ENCODE measurements at places on chromosomes 3 and 15.

- DNase-seq, result no peak
Measured at GRCh38 chr3:60759439-60759838, 491.8 kb downstream of the FHIT start.

DNA sequence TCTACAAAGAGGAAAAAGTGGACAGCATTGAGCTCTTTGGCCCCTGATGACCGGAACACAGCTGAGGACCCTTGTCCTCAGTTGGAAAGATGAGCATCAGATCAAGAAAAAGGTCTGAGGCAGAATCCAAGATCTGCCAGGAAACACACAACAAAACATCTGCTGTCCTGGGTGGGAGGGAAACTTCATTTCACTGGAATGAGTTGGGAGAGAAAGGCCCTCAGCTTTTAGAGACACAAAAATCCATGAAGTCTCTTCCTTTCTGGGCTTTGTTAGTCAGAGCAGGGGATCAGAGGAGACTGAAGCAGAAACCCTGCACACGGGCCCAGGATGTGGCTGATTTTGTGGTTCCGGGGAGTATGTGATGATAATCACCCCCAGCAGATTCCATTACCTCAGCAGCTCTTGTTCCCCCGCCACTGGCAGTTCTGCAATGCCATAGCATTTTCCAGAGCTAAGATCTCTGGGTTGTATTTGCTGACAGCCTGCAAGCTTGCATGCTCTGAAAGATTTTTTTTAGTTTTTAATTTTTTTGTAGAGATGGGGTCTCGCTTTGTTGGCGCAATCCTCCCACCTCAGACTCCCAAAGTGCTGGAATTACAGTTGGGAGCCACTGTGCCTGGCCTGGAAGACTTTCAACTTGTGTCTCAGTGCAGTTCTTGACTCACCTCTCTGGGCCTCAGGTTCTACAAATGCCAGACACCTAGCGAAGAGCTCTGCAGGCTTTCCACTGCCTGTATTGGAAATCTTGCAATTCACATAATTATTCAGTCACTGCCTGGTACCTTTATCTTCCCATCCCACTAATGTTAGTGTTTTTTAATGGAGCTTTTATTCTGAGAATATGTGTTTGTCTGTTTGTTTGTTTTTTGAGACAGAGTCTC lies 5.8 kb upstream of the TATDN2 start:
- DNase-seq, result no peak

DNA sequence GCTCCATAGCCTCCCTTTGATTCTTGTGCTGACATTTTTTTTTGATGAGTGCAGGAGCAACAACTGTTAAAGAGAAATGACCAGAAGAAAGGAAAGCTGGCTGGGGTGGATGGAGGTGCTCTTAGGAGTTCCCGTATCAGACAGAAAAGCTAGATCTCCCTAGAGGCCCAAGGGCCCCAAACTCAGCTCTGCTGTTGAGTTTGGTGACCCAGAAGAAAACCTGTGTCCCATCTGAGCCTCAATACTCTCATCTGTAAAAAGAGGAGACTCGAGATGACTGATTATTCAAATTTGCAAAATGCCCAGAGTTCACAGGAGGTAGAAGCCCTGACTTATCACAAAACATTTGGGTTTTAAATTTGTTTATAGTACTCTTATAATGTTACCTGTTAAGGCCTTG lies 142.4 kb downstream of the TIGIT start:
- no peak for DNase-seq

DNA sequence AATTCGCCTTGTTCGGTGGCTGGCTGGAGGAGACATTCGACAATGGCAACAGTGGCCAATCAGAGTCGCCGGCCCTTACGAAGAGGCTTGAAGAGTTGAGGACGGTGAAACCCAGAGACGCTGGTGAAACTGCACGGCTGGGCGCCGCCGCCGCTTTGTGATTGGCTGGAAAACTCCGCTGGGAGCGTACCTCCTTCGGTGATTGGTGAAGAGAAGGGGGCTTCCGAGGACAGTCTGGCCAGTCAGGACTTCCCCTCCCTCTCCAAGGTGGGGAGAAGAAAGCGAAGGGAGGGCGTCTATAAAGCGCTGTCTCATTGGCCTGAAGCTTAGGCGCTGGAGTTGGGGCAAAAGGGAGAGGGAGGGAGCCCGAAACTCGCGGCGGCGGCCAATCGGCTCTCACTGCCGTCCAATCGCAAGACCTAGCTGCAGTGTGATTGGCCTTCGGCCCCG lies 554 bp upstream of the GSK3B start:
- peak; percentile 100 for DNase-seq

DNA sequence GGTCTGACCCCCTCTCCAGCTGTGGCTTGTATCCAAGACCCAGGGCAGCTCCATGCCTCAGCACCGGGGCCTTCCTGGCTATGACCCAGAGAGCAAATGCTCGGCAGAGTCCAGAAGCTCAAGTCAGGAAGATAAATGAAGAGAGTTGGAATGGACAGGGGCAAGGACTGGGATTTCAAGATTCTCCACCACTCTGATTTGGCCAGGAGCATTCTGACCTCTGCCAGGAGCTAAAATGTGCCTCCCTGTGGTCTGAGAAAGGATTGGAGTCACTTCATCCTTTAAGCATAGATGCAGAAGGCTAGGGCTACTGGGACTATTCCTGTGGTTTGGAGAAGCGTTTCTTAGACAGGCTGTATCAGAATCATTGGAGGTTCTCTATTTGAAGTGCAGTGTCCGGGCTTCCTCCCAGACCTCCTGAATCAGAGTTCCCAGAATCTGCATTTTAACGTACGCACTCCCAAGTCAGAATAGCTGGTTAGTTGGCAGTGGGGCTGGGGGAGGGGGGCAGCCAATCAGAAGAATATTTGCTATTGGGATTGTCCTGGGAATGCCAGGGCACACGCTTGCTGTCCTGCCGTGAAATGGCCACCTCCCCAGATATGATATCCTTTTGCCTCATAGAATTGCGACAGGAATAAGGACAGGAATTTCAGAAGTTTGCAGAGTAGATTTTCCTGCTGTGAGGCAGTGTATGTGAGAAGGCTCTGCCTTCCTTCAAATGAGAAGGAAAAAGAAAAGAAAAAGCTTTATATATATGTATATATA lies 57.4 kb downstream of the HRH1 start:
- DNase-seq, result no peak

DNA sequence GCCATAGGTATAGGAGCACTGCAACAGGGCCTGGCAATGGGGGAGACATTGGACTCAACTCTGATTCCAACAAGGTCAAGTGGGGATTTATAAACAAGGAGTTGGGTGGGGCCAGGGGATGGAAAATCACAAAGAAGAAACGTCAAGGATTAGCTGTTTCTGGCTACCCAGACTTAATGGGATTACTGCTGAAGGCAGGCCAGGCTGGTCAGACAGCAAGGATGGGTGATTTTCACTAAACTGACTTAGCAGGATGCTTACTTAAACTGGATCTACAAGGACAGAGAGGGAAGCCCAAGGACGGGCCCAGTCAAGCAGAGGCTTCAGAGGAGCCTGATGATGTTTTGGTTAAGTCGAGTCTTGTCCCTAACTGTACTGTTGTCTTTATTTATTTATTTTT lies 76.2 kb downstream of the USP13 start:
- no peak for DNase-seq

DNA sequence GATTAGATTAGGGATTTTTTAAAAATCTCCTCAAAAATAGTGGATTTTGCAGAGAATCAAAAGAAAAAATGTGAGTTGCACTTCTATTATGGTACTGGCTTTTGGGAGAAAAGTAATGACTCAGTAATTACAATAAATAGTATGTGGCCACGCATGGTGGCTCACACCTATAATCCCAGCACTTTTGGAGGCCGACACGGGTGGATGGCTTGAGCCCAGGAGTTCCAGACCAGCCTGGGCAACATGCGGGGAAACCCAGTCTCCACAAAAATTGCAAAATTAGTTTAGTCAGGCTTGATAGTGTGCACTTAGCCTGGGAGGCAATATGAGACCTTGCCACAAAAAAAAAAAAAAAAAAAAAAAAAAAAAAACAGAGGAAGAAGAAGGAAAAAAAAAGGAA lies 1098.2 kb downstream of the ZPLD1 start:
- no peak for DNase-seq
